T-helper 2 cell (primary cell): ENCODE measurements at places on chromosomes 6 and 20.

DNA sequence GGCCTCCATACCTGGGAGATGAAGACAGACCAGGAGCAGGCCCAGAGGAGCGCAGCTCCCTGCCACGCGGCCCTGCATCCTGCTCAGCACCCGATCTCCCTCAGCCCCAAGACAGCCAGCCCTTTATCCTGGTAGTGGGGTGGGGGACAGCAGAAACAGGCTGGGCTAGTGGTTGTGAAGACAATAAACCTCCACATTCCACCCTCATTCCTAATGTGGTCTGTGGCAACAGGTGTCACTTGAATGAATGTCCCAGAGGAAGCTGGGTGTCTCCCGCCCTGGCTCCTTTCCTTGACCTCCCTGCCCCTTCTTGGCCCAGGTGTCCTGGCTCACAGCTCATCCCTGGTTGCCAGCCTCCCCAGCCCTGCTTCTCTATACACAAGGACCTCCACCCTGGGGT, at the start of gene C6orf15:
Gene C6orf15, minus strand, starts transcription at position 98 of the 400 bp plus-strand sequence. Its CDS starts 20 bp downstream, at position 78.
- DNase-seq, result no peak

- no peak for DNase-seq
Measured at GRCh38 chr6:119273272-119274196, 76.0 kb downstream of the MAN1A1 start.

GRCh38 chr6:107228754-107229153, 113.4 kb upstream of the BEND3 start:
- no peak for DNase-seq

DNA sequence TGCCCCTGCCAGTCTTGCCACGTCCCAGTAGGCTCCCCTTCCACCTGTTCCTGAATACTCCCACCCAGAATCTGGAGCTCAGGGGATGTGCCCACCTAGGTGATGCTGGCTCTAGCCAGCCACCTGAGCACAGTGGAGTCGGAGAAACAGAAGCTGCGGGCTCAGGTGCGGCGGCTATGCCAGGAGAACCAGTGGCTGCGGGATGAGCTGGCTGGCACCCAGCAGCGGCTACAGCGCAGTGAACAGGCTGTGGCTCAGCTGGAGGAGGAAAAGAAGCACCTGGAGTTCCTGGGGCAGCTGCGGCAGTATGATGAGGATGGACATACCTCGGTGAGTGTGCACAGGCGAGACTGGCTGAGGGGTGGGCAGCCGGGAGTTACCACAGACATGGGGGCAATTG, 3.4 kb downstream of the KLC4 start:
- DNase-seq, result no peak

DNA sequence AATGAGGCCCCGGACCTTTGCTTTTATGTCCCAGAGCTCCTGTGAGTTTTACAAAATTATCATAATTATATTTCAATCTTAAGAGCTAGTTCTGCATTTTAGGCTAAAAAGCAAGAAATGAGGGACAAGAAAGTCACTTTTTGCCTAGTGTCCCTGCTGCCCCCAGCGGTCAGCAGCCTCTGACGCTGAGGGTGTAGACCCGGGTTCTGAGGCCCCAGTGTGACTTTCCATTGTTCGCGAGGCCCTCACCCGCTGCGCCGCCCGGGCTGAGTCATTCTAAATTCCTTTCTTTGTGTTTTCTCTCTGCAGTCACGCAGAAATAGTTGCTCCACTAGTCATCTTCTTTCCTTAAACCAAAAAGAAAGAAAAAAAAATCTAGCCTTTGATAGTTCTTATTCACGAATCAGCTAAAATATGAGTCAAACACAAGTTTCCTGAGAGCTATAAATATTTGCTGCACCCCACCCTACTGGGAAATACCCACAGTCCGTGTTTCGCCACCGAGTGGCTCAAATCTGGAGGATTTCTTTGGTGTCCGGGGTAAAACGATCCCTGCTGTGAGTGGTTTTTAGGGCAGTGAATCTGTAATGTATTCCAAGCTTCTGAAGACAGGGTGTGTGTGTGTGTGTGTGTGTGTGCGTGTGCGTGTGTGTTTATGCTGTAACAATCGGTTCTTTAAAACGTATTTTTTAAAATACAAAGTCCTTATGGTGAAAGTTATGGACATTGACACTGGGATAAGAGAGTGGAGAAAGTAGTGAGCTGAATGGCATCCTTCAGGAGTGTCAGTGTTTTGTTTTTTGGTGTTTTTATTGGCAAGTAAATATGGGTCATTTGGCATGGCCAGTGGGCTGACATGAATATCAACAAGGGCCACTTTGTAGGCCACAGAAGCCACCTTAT, 59.7 kb upstream of the EEF1A1 start:
- DNase-seq, result no peak

DNA sequence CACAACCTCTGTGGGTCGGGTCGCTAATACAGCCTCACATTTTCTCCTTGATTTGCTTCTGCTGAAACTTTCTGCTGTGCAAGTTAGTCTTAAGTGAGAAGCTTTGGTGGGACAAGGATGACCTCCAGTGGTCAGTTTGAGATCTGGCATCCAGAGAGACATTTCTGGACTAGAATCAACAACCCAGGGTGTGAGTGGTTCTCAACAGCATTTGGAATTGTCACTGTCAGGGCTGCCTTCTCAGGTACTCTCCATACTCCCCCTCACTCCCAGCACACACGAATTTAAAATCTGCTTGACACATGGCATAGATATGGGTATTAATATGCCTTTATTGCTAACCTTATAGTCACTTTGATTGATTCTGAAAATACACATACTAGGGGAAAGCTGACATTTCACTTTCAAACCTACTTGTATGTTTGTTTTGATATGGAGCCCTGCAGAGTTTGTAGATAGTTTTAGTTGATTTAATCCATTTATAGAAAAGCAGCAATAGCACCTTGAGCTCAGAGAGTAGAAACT, 13.2 kb downstream of the OTOR start:
- DNase-seq, result peak; percentile 8

GRCh38 chr6:52953911-52954839, 40.9 kb downstream of the GSTA4 start:
- DNase-seq, result no peak

DNA sequence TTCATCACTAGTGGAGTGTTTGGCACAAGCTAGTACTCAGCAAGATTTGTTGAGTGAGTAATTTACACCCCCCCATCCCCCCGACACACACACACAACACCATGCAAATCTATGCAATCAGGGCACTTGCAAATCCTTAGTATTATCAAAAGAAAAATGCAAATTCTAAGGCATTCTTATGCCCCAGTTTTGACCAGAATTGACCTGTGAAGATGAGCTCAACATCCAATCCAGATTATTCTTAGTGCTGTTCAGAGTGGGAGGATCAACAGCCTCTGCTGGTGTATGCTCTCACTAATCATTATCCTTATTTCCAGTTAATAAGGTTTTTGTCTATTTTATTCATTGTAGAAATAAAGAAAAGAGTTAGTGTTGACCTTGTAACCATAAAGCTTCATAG, 185.4 kb downstream of the PLCB1 start:
- DNase-seq, result no peak

- no peak for DNase-seq
Measured at GRCh38 chr6:156689656-156690055, 87.5 kb upstream of the ARID1B start.

GRCh38 chr6:99393366-99393697, 663 bp downstream of the COQ3 start:
- DNase-seq, result no peak

- no peak for DNase-seq
Measured at GRCh38 chr6:150322466-150322871, 46.3 kb upstream of the IYD start.

- no peak for DNase-seq
Measured at GRCh38 chr6:17150096-17150495, 48.2 kb downstream of the STMND1 start.

DNA sequence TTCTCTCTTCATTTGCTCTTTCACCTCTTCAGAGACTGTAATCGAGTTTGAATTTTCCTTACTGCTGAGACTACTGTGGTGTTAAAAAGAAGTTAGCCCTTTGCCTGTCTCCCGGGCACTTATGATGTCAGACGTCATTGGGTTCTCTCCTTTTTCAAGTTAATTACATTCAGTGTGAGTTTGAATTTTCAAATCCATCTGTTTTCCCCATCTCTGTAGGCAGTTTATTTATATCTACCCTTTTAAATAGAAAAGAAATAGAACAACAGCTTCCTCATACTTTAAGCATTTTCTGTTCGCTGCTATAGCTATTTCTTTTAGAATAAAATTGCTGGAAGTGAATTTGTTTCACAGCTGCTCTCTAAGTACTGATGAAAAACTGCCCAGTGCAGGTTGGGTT, 81.4 kb downstream of the MCHR2 start:
- DNase-seq, result no peak

DNA sequence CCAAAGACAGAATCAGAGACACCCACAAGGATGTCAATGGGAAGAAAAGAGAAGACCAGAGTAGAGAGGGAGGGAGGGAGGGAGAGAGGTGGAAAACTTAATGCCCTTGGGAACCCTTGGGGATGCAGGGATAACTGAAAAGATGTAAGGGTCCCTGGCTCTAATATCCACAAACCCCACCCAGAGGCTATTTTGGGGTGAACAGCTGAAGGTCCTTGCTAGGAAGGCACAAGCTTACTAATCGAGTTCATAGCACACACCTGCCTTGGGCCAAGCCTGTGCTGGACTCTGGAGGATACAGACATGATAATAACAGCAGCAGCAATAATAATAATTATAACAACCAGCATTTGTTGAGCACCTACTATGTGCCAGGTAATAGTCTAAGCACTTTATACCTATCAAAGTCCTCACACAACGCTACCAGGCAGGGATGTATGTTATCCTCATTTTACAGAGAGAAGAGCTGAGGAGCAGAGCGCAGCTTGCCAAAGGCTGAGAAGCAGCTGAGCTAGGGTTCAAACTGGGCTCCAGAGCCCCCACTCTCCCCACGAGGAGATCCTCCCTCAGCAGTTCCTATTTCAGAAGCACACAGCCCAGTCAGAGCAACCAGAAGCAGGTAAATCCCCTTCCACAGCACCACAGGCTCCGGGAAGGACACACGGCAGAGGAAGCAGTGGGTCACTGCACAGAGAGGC, 174.2 kb downstream of the ANKRD60 start:
- no peak for DNase-seq

DNA sequence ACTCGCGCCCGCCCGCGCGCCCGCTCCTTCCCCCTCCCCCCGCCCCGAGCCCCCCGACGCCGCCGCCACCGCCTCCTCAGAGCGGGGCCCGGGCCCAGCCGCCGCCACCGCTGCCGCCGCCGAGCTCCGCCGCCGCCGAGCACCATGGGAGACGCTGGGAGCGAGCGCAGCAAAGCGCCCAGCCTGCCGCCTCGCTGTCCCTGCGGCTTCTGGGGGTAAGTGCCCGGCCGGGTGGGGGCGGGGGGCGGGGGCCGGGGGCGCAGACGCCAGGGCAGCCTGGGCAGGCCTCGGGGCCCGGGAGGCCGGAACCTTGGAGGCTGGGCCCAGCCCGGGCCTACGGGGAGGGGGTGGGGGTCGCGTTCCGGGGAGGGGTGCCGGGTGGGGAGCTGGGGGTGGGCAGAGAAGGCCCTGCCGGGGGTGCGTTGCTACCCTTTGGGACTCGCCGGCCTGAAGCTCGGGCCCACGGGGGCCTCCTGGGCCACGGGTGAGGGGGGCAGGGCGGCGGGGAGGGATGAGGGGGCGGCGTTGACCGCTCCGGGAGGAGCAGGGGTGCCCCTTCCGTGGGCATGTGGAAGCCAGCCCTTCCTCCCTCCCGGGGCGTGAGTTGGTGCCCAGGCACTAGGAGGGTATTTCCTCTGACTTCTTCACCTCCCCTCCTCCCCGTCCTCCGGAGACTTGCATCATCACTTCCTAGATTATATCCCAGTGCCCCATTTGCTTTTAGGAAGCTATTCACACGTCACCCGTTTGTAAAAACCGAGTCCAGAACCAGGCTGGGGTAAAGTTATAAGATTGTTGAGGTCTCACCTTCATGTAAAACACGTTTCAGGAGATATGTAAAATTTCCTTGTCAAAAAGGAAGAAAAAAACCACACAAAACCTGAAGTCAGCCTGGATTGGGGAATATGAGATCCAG, 533 bp downstream of the ZFAND3 start:
- DNase-seq, result peak; percentile 23

DNA sequence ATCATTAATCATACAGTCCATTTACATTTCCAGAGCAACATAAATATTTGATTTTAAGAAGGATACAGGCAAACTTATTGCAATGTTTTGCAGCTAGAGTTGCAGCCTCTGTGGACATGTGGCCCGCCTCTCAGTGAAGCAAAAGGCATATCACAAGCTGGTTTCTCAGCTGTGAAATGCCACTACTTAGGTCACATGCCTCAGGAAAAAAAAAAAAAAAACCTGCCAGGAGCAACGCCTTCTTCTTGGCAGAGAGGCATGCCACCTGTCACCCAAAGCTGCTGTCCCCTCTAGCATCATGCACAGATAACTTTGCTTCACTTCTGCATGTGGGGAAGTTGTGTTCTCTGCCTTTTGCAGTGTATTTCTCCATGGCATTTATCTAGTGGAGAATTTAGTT, 18.5 kb downstream of the GRM1 start:
- no peak for DNase-seq

- no peak for DNase-seq
Measured at GRCh38 chr20:19079536-19080299, 132.7 kb upstream of the SLC24A3 start.

DNA sequence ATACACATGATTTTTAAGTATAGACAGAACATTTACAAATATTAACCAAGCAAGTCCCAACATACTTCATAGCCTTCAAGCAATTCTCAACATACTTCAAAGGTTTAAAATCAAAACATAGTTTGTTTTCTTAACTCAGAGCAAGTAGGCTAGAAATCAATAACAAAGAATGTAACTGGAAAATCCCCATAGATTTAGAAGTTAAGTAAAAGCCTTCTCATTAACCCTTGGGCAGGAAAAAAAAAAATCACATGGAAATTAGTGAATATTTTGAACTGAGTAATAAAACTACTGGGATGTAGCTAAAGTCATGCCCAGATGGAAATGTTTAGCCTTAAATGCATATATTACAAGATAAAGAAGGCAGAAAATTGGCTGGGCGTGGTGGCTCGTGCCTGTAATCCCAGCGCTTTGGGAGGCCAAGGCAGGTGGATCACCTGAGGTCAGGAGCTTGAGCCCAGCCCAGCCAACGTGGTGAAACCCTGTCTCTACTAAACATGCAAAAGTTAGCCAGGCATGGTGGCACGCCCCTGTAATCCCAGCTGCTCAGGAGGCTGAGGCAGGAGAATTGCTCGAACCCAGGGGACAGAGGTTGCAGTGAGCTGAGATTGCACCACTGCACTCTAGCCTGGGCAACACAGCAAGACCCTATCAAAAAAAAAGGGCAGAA, 316.1 kb downstream of the TAF4 start:
- DNase-seq, result no peak

GRCh38 chr20:50372770-50373088, 137.5 kb upstream of the PTPN1 start:
- DNase-seq, result no peak

GRCh38 chr6:67219346-67219745, 1415.7 kb upstream of the ADGRB3 start:
- no peak for DNase-seq

GRCh38 chr6:2839195-2839981, 2.3 kb downstream of the SERPINB1 start:
- no peak for DNase-seq

GRCh38 chr6:153088796-153089195, 42.3 kb downstream of the RGS17 start:
- no peak for DNase-seq
